ENCODE measurements at places on chromosomes 5 and 9.

GRCh38 chr5:159100025-159100781 is 487 bp upstream of the EBF1 start:
- peak; percentile 87 for DNase-seq

GRCh38 chr5:88665750-88666215 is 217.2 kb downstream of the MEF2C start:
- DNase-seq = no peak

GRCh38 chr5:159156426-159157238 is 52.7 kb downstream of the RNF145 start:
- no peak for DNase-seq

DNA sequence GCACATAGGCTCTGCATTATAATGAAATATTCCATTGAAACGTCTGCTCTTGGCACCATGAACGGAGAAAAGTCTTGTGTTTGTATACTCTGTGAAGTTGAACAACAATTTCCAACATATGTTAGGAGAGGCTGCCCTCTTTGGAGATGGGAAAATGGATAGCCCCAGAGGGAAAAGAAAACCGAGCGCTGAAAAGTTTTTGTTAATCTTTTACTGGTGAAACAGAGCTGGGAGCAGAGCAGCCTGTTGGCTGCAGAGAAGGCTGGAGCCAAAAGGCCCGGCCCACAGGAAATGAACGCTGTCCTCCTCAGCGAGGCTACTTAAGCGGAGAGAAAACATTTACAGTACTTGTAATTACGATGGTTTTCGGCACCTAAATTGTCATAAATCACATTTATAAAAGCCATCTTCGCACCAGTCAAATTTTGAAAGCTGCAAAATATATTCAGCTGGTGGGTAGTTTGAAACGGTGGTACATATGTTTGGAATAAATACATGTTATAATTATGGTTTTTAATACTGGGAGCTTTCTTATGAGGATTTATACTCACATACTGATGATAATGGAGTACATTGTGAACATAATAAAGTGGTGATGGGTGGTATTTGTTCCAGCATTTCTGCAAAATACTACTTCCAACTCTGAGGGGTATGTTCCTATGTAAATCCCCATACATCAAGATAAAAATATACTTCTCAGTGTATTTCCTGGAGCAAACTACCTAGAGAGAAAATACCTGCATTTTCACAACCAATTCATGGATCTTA is 129.6 kb upstream of the CNTLN start:
- no peak for DNase-seq

- DNase-seq = peak; percentile 92
Measured at GRCh38 chr9:120936011-120936763, 9.6 kb upstream of the TRAF1 start.

GRCh38 chr5:173823721-173824567 is 64.2 kb upstream of the CPEB4 start:
- DNase-seq = no peak

GRCh38 chr5:133930061-133930812 is 38.2 kb downstream of the C5orf15 start:
- peak; percentile 57 for DNase-seq

DNA sequence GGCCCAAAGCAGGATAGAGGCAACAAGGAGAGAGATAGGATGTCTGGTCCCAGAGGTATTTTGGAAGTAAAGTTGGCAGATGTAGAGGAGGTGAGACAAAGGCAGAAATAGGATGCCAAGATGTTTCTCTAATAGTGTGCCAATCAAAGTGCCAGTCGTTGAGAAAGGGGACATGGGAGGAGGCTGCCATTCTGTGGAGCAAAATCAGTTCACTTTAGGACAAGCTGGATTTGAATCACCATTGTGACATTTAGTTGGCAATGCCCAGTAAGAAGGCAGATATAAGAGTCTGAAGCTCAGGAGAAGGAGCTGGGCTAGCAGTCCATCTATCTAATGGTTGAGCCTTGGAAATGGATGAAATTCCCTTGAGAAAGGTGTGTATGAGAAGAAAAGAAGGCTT is 53.8 kb downstream of the ADRB2 start:
- no peak for DNase-seq

- DNase-seq = no peak
Measured at GRCh38 chr9:86491468-86492266, 137.5 kb upstream of the TUT7 start.

- no peak for DNase-seq
Measured at GRCh38 chr9:86809759-86810367, 137.4 kb downstream of the GAS1 start.

- peak; percentile 25 for DNase-seq
Measured at GRCh38 chr9:72362680-72363139, 2.3 kb downstream of the ZFAND5 start.

DNA sequence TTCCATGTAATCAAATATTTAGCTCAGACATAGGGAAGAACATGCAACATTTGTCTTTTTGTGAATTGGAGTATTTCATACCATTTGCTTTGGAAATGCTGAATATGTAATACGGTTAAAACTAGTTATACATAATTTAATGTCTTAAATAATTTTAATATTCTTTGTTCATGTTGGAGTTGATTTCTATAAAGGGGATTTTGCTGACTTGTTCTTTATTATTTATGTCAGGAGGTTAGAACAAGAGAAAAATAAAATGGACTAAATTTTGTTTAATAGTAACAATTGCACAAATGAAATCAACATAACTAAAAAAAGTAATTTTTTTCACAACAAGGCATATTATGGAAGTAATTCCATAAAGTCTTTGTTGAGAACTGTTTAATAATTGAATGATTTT is 170.0 kb upstream of the CDH18 start:
- no peak for DNase-seq

GRCh38 chr5:113145757-113146387 is 169.3 kb downstream of the DCP2 start:
- DNase-seq = no peak

DNA sequence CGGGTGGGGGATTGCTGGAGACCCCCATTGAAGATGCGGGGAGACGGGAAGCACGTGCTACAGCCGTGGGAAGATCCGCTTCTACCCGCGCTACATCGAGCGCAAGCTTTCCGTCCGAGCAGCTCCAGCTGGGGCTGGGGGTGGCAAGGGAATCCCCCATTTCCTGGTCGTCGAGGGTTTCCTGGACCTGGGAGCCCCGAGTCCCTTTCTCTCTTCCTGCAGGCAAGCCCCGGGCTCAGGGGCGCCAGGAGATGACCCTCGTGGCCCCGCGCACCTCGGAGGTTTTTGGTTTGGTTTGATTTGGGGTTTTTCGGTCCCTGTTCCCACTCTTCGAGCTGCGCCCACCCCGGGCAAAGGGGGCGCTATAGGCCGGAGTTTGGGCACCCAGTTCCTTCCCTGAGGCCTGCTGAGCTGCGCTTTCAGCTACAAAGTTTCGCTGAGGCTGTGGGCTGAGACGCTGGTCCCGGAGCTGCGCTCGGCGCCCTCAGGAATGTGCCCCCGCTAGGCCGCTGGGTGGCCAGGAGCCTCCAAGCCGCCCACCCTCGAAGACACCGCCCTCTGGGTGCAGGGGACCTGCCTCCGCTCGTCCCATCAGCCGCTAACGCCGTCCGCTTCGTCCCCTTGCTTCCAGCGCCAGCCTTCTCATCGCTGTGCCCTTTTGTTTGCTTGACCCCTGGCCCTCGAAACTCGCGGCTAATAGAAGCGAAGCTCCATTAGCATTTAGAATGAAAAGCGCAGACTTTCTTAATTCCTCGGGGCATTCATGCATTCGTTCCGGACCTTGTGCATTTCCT is 2.9 kb downstream of the NR4A3 start:
- DNase-seq = peak; percentile 80

- DNase-seq = no peak
Measured at GRCh38 chr5:158966716-158967115, 133.0 kb downstream of the EBF1 start.

DNA sequence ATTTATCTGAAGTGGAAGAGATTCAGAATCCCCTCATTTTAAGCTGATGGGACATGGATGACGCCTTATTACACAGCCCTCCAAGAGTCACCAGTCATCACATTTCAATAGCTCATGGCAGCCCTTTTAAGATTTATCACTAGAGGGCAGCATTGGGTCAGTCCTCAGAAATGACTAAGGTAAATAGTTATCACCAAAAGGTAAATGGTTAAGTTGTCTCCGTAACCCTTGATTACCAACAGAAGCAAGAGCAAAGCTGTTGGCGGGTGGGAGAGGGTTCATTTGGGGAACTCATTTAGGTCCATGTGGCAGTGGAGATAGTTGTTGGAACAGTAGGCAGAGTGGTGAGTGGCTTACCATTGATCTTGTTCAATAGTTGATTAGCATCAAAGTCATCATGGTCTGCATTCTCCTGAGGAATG is 12.0 kb upstream of the C9 start:
- DNase-seq = no peak

DNA sequence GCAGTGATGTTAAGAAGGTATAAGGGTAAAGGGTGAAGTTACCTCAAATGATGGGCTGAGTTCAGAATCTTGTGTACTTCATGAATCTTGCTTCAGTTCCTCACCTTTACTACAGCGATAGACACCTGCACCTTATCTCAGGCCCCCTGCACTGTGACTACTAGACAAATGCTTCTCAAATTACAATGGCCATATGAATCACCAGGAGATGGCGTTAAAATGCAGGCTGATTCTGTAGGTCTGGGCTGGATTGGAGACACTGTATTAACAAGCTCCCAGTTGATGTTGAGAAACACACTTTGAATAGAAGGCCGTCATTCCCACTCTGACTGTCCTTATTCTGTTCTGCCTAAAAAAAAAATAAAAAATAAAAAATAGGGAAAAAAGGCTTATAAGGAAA is 29.8 kb downstream of the TARS1 start:
- DNase-seq = no peak

DNA sequence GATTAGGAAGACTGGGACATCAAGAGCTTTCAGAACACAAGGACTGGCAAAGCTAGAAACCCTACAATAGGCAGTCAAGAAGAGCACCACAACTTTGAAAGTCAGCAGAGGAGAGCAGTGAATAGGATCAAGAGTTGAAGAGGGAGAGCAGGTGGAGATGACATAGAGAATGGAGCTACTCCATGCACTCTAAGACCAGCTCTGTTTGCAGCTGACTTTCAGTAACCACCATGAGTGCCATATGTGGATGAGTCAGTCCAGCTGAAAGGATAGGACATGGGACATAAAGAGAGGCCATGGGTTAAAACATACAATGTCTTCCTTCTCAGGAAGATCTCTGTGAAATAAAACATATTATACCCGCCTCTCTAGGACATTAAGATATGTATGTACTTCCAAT is 289.1 kb upstream of the KLF4 start:
- no peak for DNase-seq

DNA sequence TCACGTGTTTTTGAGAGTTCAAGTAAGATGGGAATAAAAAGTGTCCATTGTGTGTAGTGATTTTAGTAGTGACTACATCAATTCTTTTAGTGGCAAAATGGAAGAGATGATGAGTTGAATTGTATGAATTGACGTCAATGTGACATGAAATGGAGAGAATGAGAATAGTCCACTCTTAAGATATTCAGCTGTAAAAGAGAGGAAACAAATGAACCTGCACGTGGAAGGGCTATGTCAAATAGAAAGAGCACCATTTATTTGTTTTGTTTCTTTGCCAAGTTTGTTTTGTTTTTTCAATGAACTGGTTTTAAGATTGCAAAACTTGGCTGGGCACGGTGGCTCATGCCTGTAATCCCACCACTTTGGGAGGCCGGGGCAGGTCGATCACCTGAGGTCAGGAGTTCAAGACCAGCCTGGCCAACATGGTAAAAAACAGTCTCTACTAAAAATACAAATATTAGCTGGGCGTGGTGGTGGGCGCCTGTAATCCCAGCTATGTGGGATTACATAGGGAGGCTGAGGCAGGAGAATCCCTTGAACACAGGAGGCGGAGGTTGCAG is 453.8 kb downstream of the TAF11L14 start:
- DNase-seq = no peak

GRCh38 chr9:123637606-123637944 is 281.6 kb downstream of the CRB2 start:
- no peak for DNase-seq

GRCh38 chr5:139524446-139524845 is 36.7 kb upstream of the UBE2D2 start:
- no peak for DNase-seq

DNA sequence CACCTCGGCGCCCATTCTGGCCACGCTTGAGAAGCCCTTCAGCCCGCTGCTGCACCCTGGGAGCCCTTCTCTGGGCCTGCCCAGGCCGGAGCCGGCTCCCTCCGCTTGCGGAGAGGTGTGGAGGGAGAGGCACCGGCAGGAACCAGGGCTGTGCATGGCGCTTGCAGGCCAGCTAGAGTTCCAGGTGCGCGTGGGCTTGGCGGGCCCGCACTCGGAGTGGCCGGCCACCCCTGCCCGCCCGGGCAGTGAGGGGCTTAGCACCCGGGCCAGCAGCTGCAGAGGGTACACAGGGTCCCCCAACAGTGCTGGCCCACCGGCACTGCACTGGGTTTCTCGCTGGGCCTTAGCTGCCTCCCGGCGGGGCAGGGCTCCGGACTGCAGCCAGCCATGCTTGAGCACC is 72.3 kb upstream of the SYK start:
- DNase-seq = no peak

GRCh38 chr9:83166372-83166771 is 103.4 kb upstream of the RASEF start:
- DNase-seq = no peak

DNA sequence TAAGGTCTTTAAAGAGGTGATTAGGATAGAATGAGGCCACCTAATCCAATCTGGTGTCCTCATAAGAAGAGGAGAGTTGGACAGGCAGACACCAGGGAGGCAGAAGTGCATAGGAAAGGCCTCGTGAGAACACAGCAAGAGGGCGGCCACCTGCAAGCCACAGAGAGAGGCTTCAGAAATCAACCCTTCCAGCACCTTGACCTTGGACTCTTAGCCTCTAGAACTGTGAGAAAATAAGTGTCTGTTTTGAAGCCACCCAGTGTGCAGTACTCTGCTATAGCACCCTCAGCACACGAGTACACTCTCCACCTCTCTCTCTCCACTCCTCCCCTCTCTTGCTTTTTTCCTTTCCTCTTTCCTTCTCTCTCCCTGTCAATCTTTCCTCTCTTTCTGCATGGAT is 26.8 kb downstream of the NIPAL4 start:
- DNase-seq = no peak

DNA sequence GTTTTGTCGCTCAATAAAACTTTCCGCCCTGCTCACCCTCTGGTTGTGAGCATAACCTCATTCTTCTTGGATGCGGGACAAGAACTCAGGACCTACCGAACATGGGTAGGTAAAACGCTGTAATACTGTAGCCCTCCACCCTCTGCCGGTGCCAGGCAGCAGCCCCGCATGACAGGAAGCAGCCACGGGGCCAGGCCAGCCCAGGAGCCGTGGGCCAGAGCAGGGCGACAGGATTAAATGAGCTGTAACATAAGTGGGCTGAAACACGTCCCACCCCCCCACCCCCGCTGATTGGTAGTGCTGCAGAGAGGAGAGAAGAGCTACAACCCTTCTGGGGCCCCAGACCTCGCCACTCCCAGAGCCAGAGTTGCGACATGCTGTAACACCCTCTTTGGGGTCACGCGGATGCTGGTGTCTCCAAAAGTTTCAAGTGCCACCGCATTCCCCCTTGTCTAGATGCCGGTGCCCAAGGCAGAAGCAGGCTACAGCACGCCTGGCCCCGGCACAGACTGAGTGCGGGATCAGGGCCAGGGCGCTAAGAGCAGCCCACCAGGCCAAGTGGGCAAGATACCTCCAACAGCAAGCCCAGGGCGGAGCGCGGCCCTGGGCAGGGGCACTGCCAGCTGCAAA is 81.8 kb downstream of the FBXW11 start:
- DNase-seq = no peak
